ENCODE measurements at places on chromosomes 4 and X. TPM values are rescaled to one million over a fixed set of nuclear protein-coding genes. Genes with fewer than 3 reads are reported as not detected.
A peak's percentile ranks its signal among the peaks of the same experiment; 100 is the strongest.

- H3K27me3 ChIP-seq, result peaks cover 6% of the 10 kb centered on the region
- no peak for DNase-seq
- no peak overlapping the region for H3K4me3 ChIP-seq
- H3K36me3 ChIP-seq, result no peaks in the 10 kb centered on the region
These were observed 196.8 kb downstream of the DCHS2 start for GRCh38 chr4:154294652-154295350.

GRCh38 chrX:15973299-15973698 lies 118.7 kb upstream of the AP1S2 start:
- H3K27me3 ChIP-seq, result no peaks in the 10 kb centered on the region
- H3K36me3 ChIP-seq, result no peaks in the 10 kb centered on the region
- DNase-seq, result peak; percentile 8
- no peaks in the 10 kb centered on the region for H3K4me1 ChIP-seq
- no peak overlapping the region for H3K4me3 ChIP-seq

- DNase-seq, result no peak
- H3K4me3 ChIP-seq, result no peak overlapping the region
- no peaks in the 10 kb centered on the region for H3K27me3 ChIP-seq
- H3K27ac ChIP-seq, result no peak overlapping the region
- peaks cover 25% of the 10 kb centered on the region for H3K4me1 ChIP-seq
- H3K36me3 ChIP-seq, result peaks cover 37% of the 10 kb centered on the region
These were observed 74.9 kb downstream of the NYX start for GRCh38 chrX:41522081-41522480.

DNA sequence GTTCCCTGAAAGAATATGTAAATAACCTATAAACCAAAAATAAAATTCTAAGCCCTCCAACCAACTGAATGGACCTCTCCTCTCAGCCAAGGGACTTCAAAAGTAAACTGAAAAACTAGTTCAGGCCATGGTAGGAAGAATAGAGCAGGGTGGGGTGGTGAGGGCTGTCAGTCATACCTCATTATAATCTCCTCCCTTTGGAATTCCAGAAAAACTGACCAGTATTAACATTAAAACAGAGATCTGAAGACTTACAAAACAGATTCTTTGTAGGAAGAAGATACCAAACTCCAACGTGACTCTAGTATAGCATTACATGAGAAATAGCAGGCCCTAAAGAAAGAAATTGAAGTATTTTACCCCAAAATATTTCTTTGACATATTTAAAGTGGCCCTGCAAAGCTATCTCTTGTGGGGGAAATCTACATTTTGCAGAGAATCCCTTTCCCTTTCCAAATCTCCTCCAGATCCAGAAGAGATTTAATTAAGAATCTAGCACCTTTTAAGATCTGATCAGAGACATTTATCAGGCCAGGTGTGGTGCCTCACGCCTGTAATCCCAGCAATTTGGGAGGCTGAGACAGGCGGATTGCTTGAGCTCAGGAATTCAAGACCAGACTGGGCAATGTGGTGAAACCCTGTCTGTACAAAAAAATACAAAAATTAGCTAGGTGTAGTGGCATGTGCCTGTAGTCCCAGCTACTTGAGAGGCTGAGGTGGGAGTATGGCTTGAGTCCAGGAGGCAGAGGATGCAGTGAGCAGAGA lies 15.1 kb downstream of the TBC1D9 start:
- H3K4me1 ChIP-seq, result no peaks in the 10 kb centered on the region
- no peak overlapping the region for H3K27ac ChIP-seq
- peaks cover 24% of the 10 kb centered on the region for H3K27me3 ChIP-seq

Gene HHIP
- total RNA-seq, result not detected

GRCh38 chr4:74318276-74318675 lies 10.0 kb downstream of the EPGN start:
- peaks cover 5% of the 10 kb centered on the region for H3K4me1 ChIP-seq
- no peak overlapping the region for H3K4me3 ChIP-seq
- no peak for DNase-seq
- no peaks in the 10 kb centered on the region for H3K36me3 ChIP-seq
- H3K27me3 ChIP-seq, result peaks cover 10% of the 10 kb centered on the region

Gene TCEAL2
- total RNA-seq, result not detected

DNA sequence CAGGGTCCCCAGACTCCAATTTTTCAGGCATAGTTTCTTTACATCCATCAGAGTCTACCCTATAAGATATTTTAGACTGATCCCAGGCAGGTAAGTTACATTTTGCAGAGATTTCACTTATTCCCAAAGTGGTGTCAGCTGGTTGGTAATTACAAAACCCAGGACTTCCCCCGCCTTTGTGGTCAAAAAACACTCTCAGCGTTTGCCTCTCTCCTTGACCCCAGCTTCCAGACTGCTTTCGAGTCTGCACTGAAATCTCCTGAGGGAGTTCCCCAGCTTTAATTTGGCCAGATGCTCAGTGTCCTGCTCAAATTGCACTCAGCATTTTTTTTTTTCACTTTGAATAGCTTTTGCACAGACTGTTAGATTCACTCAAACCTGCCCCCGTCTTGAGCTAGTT lies 11.2 kb upstream of the AMOT start:
- no peak overlapping the region for H3K27ac ChIP-seq
- H3K4me1 ChIP-seq, result peaks cover 25% of the 10 kb centered on the region
- no peak overlapping the region for H3K4me3 ChIP-seq
- DNase-seq, result no peak
- no peaks in the 10 kb centered on the region for H3K36me3 ChIP-seq
- H3K27me3 ChIP-seq, result peaks cover 4% of the 10 kb centered on the region

DNA sequence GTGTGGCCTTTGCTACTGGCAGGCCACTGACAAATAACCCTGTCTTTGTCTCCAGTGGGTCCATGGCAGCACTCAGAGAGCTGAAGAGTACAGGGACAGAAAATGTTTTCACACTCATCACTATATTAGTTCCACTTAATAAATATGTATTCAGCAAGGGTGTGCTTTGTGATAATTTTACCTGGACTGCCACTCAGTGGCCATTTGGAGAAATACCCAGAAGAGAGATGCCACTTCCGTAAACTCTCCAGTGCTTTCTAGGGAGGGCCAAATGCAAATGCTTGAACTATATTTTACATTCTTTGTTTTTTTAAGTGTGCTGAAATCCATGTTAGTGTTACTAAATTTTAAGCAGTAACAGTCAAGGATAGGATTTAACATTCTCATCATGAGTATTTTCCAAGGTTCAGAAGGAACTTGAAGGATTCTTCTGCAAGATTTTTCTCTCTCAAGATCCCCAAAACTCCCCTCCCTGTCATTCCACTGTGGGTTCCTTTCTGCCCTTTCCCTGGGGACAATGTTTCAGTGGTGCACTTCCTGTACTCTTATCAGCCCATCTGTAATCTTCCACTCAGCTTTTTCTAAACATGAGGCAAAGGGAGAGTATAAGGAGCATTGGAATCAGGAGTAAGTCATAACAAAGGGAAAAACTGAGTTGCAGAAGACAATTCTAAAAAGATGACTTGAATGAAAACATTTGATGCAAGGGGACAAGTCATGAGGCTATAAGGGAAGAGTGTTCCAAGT lies 46.0 kb downstream of the TFDP3 start:
- no peak overlapping the region for H3K27ac ChIP-seq
- H3K4me1 ChIP-seq, result no peaks in the 10 kb centered on the region
- no peak overlapping the region for H3K4me3 ChIP-seq

GRCh38 chr4:113697429-113697828 lies 64.1 kb downstream of the CAMK2D start:
- peaks cover 21% of the 10 kb centered on the region for H3K36me3 ChIP-seq
- no peak overlapping the region for H3K27ac ChIP-seq
- H3K27me3 ChIP-seq, result no peaks in the 10 kb centered on the region
- no peak overlapping the region for H3K4me3 ChIP-seq

- no peaks in the 10 kb centered on the region for H3K36me3 ChIP-seq
- DNase-seq, result no peak
- H3K4me1 ChIP-seq, result no peaks in the 10 kb centered on the region
- no peak overlapping the region for H3K27ac ChIP-seq
- H3K27me3 ChIP-seq, result peaks cover 3% of the 10 kb centered on the region
These were observed 33.0 kb downstream of the FREM3 start for GRCh38 chr4:143667461-143667860.

All from activated CD4-positive, alpha-beta T cell treated with anti-CD3 and anti-CD28 coated beads, Interleukin-2, amount 10 ng/mL, durations not matched to agents 7 days and 5 days (primary cell).